ENCODE measurements at places on chromosomes 4 and X.

DNA sequence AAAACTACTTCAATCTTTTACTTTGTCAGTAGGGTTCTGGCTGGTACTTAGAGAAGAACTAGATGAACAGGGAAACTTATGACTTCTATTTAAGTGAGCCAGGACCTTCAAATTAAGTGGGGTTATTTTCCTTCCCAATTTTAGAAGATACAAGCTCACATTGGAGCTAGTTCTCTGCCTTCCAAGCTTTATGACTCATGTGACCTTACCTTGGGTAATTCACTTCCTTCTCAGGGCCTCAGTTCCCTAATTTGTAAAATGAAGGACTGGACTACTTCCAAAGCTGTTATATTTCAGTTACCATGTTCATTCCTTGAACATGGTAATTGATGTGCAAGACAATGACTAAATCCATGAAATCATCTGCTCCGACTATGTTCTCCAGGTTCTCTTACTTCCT, 32.0 kb upstream of the DCX start:
- no peak for DNase-seq

DNA sequence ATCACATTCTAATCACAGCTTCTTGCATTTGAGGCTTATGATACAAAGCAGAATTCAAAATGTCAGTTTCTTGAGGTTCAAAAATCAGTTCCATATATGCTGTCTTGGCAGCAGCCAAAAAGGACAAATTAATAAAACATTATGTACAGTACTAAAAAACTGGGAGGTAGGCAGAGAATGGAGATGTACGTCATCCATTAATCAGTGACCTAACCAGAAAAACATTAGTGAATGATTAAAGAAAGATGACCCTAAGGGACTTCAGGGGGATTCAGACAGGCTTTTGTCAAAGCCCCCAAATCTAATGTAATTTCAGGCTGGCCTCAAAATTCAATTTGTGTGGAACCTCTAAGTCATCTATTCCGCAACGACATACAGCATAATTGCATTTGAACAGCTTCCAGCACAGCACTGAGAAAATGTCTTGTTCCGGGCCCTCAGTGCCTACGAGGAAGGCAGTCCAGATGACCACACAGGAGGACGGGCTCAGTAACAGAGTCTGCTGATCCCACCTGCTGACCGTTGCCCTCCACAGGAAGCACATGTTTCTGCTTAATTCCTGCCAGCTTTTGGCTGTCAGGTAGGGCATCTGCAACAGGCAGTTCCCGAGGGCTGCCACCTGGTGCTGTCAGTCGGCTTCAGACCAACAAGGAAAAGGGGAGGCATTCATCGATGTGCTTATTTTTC, 83.8 kb upstream of the HHIP start:
- no peak for DNase-seq

DNA sequence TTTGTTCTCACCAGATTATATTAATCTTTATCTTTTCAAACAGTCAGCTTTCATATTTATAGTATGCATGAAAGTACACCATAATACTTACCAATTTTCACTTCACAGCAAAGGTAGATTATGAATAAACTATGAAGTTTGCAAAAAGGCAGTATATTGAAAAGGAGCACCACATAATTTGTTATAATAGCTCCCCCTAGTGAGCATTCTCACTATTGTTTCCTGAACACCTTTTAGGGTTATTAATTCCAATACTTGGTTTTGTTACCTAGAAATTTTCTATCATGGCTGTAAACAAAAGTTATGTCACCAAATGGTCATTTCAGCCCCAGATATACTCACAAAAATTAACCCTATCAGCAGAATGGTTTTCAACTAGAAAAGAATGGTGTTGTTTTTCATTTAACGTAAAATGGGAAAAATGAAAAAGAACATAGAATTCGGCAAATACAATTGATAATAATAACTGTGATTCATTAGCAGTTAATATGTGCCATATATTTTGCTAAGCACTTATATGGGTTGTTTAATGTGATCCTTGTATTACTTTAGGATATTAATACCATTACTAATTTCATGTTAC, 30.2 kb upstream of the NKX6-1 start:
- DNase-seq, result no peak

GRCh38 chr4:81562093-81562492, 90.4 kb upstream of the RASGEF1B start:
- no peak for DNase-seq

GRCh38 chr4:2322841-2323240, 60.9 kb upstream of the MXD4 start:
- DNase-seq, result no peak

DNA sequence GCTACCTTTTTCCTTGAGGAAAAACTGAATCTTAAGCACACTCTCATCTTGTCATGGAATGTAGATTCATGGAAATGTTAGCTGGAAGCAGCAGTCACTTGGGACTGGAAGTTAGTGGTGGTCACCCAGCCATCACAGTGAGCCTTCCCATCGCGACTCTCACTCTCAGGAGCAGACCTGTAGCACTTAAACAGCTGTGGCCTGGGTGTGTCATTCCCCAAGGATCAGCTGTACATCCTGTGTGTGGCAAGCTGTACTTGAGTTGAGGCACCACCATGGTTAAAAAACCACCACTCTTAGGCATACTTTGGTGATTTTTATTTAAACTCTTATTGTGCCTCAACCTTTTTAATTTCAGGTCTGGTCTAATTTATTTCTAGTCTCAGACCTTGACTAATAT, 46.7 kb downstream of the JADE1 start:
- no peak for DNase-seq

GRCh38 chr4:1808396-1808795, 15.3 kb downstream of the FGFR3 start:
- DNase-seq, result no peak

DNA sequence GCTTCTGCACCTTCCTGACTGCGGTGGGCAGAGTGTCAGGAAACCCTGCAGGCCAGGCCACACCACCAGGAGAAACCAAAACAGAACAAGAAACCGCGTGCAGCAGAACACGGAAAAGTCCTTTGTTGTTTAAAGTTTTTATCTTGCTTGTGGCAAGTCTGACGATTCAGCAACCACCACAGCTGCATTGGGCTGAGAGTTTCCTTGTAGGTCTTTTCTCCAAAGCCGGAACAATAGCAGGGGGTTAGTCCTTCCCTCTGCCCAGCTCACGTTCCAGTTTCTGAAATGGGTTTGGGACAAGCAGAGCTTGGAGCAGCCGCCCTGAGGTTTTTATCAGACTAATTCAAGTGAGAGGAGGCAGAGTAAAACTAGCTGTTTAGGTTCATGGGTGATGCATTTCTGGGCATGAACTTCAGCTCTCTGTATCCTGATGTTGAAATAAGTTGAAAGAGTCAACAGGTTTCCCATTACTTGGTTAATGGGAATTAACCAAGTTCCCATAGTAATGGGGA, 216.9 kb downstream of the PTTG2 start:
- no peak for DNase-seq

- no peak for DNase-seq
Measured at GRCh38 chrX:8323356-8323755, 141.3 kb upstream of the VCX3B start.

Data from NCI-H510A (cell line).